ENCODE measurements at places on chromosomes 13 and 19.

GRCh38 chr19:46551164-46551563 is 50.0 kb upstream of the CALM3 start:
- no peak for DNase-seq

GRCh38 chr19:35944556-35944955 is 8.4 kb downstream of the LRFN3 start:
- DNase-seq = no peak

- DNase-seq = no peak
Measured at GRCh38 chr13:103100830-103101229, 34.6 kb upstream of the SLC10A2 start.

DNA sequence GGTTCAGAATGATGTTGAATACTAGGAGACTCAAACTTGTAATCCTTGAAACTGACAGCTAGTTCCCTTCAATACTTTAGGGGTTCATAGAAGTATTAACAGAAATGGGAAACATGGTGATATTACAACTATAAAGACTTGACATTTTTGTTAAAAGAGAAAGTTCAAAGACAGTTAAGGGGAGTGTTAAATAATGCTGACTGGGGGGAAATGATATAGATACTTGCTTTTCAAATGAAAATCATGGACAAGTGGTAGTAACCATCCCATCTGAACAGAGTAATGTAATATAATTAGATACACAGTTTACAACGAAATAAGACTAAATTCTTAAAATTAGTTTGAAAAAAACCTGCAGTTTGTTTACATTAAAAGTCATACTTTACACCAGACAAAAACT is 6.6 kb upstream of the EEF1AKMT1 start:
- DNase-seq = no peak

DNA sequence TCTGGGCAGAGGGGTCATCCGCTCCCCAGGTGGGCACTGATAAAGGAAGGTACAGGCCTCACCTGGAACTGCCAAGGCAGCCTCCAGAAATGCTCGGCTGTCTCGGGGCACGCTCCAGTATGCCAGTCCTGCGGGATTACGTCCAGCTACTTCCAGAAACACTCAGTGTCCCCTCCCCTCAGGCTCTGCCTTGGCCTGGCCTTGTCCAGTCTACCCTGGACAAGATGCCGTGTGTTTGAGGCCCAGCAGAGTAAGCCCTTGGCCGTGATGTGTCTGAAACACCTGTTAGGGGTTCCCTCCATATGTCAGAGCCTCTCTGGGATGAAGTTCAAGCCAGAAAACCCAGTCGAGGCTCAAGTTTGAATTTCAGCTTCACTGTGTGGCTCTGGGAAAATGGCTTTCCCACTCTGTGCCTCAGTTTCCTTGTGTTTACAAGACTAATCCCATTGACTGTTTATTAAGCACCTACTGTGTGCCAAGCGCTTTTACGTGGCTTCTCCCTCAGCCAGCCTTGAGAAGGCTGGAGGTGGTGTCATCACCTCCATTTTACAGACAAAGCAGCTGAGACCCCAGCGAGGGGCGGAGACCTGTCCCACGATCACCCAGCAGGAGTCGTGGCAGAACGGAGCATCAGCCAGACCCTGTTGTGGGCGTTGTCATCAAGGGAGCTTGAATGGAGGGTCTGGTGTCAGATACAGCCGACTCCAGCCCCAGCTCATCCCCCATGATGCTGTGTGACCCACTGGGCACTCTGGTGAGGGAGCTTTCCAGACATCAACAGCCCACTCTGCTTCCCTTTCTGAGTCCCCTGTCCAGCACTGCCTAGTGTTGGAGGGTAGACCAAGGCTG is 2.0 kb upstream of the PIK3R2 start:
- no peak for DNase-seq

All from stimulated activated CD4-positive, alpha-beta T cell treated with anti-CD3 and anti-CD28 coated beads, Interleukin-4, amount 100 ng/mL, for 4 hours (primary cell).